Activated naive CD4-positive, alpha-beta T cell treated with anti-CD3 and anti-CD28 coated beads, Interleukin-2, amount 10 ng/mL, durations not matched to agents 7 days and 5 days (primary cell): ENCODE measurements at places on chromosomes 5 and 9.

DNA sequence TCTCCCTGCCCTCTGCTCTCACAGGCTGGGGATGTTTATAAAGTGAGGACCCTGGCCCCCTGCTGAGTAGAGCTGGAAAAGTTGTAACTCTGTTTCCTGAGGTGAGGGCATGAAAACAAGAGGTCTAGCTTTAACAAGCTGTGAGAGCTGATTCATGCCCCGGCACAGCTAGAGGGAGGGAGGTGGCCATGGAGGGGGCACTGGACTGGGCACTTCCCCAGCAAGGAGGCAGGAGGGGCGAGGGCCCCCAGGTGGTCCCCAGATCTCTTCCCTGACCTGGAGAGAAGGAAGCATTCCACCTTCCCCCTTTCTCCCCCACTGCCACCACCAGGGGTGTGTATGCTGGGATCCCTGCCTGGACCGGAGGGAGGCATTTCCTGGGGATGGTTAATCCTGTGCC lies at the start of gene MSMP:
TSS of gene MSMP (minus strand) at position 13 of the 400 bp plus-strand sequence. CDS start 147 bp downstream, outside the sequence.
- DNase-seq: no peak

- DNase-seq: no peak
Observed at GRCh38 chr9:16453390-16453789, 417.1 kb downstream of the BNC2 start.

DNA sequence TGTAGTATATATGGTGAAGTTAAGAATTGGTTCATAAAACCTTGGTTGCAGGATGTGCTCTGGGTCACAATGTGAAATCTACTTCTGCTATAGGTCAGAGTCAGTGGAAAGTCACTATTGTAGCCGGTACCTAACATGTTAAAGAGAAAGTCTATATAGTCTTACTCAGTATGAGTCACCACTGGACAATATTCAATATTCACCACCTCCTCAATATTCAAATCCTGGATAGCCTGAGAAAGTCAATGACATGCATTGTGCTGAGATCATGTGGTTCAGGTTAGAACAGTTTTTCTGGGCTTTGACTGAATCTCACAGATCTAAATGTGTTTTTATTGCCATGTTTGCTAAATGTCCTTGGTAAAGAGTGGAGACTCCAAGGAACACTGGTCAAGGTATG lies 108.8 kb downstream of the HMHB1 start:
- no peak for DNase-seq

DNA sequence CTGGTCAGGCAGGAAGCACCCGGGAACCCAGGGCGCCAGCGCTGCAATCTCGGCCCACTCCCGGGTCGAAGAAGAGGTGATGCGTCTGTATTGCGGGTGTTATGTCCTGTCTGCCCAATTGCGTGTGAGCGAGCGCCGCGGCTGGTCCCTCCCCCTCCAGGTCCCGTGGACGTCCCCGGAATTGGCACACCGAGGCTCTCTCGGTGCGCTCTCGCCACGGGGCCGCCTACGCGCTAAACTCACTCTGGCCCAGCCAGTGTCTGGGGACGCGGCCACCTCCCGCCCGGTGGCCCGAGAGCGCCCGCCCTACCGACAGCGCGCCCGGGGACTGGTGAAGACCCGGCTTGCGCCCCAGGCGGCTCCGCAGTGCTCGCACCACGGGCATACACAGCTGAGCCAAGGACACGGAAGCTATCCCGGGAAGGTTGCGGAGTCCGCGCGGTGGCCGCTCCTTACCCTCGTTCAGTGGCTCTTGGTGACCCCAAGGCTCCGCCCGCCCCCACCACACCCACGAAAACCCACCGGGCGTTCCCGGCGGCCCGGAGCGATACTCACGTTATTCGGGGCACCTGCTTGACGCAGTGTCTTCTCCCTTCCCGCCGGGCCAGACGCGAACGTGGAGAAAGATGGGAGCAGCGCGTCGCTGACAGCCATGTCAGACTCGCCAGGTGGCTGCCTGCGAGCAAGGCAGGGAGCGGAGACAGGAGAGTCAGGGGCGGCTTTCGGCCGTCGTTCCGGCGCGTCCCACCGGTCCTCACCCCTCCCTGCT lies 1.0 kb downstream of the KLF4 start:
- DNase-seq: peak; percentile 36

GRCh38 chr5:132375957-132376356 lies 6.4 kb downstream of the SLC22A5 start:
- DNase-seq: no peak

DNA sequence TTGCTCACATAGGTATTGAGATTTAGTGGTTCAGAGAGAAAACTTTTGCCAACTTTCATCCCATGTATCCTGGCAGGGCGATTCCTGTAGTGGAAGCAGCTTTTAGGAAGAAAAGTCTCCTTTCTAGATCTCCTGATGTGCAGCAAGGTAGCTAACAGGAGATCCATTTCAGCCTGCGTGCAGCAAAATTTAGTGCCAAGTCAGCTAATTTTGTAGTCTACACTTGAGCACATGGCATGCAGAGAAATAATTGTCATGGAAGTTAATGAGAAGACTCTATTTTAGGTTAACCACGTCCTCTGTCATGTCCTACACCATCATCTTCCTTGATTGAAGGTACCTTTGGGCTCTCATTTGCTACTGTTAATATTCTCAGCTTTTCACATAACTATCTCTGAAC lies 165.8 kb downstream of the PTPRD start:
- DNase-seq: no peak

- DNase-seq: no peak
Observed at GRCh38 chr9:76878933-76879332, 27.0 kb downstream of the PRUNE2 start.

- no peak for DNase-seq
Observed at GRCh38 chr9:95325221-95325620, 7.7 kb upstream of the FANCC start.

- DNase-seq: no peak
Observed at GRCh38 chr9:7300484-7300883, 499.1 kb downstream of the DMAC1 start.

DNA sequence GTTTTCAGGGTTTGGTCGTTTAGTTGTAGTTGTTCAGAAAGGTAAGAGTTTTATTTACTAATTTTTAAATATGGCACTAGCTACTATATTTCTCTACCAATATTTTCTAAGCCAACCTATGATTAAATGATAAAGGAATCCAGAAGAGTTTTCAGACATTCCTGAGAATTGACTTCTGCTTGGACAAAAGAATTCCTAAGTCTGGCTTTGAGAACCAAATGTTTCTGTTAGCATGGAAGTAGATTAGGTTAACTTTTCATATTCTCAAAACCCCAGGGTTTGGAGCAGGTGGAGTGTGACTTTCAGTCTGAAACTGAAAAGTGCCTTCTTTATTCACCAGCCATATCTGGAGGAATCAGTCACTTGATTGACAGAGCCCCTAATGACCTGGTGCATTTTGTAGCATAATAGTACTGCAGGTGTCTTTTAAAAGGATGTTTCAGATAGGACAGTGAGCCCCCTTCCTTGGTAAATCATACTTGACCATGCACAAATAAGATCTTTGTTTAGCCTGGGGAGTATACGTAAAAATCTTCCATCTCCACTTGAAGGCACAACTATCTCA lies 457.0 kb upstream of the ZNF462 start:
- DNase-seq: no peak

GRCh38 chr5:73022471-73023169 lies 66.8 kb downstream of the FCHO2 start:
- no peak for DNase-seq

DNA sequence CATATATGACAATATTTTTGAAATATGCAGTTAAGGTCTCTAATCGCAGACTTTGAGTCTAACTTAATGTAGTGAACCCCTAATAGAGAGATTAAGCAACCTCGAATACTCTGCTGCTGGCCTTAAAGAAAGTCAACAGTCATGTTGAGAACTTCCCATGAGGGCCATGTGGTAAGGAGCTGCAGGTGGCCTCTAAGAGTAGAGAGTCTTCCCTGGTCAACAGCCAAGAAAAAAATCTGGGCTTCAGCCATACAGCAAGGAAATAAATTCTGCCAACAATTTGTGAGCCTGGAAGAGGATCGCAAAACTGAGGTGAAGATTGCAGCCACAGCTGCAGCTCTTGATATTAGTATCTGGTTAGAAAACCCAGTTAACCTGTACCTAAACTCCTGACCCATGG lies 935.2 kb upstream of the TYRP1 start:
- no peak for DNase-seq

DNA sequence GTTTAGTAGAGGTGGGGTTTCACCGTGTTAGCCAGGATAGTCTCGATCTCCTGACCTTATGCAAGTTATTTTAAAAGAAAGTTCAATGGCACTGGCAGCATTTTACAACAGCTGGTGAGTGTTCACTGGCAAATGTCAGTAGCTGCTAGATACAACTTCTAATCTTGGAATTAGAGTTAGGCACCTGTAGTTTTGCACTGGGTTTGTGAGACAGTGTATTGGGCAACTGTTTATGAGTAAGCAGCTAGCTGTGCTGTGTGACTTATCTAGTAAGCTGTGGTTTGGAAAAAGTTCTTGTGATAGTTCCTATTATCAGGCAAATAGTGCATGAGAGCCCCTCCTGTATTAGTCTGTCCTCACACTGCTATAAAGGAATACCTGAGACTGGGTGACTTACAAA lies 61.5 kb downstream of the UBE2QL1 start:
- no peak for DNase-seq

DNA sequence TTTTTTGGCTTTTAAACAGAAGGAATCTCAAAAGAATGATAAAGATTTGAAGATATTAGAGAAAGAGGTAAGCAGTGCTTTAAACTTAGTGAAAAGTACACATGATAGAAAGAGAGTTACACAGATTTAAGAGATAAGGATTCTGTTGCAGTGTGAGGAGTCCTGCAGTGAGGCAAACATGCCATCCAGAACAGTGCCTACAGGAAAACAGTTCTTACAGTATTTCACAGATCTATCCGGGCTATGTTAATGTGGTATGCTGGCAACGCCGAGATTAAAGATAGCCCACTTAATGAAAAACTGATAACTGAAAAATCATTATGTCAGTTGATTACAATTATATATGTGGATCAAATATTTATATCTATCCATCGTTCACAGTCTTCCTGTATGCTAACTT lies 7.2 kb downstream of the HMMR start:
- DNase-seq: no peak

DNA sequence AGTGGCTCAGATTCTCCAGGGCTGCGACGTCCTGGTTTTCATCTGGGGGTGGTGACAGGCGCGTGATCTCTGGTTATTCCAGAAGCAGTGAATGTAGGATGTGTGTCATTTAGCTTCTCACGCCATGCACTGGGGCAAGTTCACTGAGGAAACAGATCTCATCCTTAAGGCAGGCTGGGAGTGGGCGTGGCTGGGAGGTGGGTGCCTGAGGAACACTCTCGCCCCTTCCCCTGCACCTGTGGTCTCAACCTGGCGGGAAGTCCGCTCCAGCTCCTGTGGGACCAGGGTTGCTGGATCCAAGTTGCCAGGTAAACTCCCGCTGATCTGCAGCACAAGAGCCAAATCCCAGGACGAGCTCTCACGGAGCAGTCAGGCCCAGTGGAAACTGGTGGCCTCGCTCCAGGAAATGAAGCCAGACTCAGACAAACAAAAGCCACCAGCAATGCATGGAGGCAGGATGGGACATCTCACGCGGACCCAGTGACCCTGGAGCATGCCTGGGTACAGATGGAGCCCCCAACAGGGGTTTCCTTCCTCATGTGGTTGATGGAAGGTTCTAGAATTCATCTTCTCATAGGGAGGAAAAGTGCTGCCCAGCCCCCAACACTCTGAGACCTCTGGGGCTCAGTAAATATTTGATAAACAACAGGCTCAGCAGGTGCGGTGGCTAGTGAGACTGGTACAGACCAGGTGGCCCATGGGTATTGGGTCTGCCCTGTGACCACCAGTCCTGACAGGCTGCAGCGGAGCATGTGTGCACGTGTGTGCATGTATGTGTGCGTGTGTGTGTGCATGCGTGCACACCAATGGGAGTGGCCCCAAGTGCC lies 16.3 kb upstream of the SLC12A7 start:
- DNase-seq: no peak

DNA sequence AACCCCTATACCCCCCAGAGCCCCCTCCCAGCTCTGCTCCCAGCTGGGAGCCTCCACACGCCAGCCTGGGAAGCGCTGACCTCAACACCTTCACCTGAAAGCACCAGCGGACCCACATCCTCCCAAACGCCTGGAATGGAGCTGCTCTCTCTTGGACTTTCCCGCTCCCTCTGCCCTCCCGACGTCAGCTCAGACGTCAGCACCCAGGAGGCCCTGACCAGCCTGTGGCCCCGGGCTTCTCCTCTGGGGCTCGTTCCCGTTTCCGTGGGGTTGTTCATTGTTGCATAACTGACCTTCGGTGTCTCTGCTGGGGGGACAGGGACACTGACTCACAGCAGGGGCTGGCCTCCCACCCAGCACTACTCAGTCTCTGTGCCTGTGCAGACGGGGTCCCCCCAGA lies 35.0 kb upstream of the SLC6A3 start:
- no peak for DNase-seq

DNA sequence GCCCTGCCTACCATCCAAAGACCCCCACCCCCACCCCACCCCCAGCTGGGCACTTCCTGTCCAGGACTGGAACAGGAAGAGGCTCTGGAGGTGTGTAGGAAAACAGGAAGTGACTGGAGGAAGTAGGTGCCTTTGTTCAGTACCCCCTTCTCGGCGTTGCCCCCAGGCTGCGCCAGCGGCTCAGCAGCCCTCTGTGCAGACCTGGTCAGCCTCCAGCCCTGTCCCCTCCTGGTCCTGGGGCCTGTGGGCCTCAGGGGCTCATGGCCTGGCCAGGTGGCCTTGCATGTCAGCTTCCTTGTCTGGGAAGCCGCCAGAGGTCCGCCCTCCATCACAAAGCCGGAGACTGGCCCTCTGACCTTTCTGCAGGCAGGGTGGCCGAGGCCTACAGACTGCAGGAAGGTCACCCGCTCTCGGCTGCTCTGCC lies 26.0 kb downstream of the FLT4 start:
- no peak for DNase-seq

GRCh38 chr5:151700820-151701219 lies 14.1 kb upstream of the SPARC start:
- no peak for DNase-seq

- no peak for DNase-seq
Observed at GRCh38 chr9:107226421-107226820, 56.7 kb upstream of the RAD23B start.

GRCh38 chr9:131657940-131658339 lies 81.9 kb downstream of the RAPGEF1 start:
- DNase-seq: no peak

DNA sequence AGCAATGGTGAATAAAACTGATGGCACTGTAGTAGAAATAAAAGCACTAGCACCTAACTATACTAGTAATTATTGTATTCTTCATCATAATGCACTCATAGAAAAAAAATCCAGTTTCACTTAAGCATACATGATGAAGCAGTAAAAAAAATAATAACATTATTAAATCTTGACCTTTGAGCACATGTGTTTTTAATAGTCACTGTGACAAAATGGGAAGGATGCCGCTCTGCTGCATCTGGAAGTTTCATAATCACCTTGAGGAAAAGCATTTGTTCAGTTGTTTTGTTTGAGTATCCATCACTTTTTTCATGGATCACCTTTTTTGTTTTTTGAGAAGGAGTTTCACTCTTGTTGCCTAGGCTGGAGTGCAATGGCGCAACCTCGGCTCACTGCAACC lies 13.2 kb downstream of the OR2K2 start:
- no peak for DNase-seq

DNA sequence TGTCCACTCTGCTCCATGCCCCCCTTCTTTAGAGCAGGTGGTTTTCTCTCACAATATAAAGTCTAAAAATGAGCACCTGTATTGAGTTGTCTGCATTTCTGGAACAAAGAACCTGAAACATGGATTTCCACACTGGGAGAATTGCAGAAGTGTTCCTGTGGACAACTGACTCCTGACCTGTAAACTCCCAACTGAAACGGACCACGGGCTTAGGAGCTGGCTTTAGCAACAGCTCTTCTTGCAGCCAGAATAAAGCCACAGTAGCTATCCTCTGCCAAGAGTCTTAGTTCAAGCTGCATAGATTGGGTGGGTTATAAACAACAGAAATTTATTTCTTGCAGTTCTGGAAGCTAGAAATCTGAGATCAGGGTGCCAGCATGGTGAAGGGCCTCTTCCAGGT lies 194.7 kb downstream of the DTWD2 start:
- no peak for DNase-seq
